ENCODE measurements at places on chromosomes 1 and 21.
A peak's percentile ranks its signal among the peaks of the same experiment; 100 is the strongest.

DNA sequence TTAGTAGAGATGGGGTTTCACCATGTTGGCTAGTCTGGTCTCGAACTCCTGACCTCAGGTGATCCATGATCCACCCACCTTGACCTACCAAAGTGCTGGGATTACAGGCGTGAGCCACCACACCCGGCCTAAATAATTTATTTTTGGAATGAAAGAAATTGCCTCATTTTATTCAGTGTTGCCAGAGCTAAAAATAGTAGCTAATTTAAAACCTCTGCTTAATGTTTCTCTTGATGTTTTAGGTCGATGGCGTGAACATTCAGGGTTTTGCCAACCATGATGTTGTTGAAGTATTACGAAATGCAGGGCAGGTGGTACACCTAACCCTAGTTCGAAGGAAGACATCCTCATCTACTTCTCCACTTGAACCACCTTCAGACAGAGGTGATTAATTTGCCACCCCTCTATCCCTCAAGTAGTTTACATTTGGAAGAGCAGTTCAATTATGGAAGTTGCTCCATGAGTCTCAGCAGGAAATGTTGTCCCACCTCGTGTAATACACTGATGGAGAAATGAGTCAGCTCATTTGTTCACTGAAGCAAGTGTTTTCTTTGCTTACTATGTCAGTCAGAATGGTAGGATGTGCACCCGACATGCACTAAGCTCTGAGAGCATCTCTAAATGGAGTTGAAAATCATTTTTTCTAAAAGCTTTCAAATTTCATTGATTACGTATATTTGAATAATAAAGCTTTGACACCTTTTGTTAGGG is 54.9 kb downstream of the PATJ start:
- DNase-seq: no peak

DNA sequence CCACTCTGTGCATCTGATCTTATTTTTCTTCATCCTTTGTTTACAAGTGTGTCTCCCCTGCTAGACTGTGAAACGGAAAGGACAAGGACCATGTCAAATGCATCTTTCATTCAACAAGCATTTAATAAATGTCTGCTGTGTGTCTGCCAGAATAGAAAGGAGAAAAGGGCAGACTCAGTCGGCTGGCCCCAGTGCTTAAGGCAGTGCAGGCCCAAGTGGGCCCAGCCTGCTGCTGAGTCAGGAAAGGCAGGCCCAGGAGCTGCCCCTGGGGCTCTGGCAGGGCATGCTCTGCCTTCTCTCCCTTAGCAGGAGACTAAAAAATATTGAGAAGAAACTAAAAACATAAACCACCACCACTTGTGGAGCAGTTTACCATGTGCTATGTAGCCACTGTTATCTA is 38.1 kb downstream of the PLEKHA6 start:
- no peak for DNase-seq

DNA sequence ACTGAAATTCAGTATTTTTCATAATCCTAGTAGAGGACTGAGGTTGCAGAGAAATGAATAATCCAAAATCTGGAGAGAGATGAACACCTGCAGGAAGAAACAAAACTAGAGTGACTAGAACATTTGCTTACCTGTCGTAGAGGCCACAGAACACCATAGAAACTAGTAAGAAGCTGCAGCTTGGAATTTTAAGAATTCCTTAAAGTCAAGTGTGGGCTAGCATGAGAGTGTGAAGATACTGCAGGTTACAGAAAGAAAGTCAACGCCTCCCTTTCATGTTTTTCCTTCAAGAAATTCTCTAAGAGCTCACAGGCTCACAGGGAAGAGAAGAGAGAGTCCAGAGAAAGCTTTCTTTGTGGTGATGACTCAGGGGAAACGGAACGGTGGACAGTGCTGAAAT is 633.7 kb downstream of the LRRIQ3 start:
- DNase-seq: no peak

GRCh38 chr1:103373991-103374390 is 151.5 kb upstream of the RNPC3 start:
- DNase-seq: no peak

- no peak for DNase-seq
Measured at GRCh38 chr1:94636624-94637023, 95.1 kb upstream of the F3 start.

DNA sequence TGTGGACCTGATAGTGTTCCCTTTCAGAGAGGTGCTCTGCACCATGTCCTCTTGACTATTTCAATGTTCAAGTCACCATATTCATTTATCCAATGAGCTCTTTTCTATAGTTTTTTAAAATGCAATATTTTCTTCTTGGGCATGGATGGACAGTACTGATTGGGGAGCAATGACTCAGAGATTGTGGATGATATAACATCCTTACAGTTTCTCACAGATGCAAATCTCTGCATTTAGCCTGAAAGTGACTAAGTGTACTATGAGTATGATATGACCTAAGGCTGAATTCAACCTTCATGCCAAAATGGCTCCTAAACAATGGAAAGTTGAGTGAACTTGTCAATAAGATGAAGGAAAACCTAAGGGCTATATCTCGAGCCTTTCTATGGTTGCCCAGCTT is 36.5 kb downstream of the C4BPA start:
- DNase-seq: no peak

GRCh38 chr1:84797603-84798002 is 95.4 kb downstream of the LPAR3 start:
- DNase-seq: no peak

- DNase-seq: no peak
Measured at GRCh38 chr21:41548781-41549180, 40.8 kb upstream of the TMPRSS2 start.

DNA sequence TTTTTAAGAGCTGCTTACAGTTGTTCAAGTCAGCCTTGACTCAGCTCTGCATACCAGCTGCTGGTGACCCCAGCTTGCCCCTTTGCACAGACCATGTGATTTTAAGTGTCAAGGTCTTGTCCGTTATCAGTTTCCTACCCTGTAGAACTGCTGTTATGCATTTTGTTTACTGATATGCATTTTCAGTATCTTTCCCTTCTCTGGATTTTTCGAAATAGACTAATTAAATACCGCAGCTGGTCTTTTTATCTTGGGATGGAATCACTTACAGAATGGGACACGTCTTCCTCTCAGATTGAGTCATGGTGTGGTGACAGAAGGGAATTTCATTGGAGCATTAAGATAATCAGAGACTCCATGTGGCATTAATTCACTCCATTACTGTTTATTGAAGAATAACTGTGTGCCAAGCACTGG is 145.6 kb downstream of the FMN2 start:
- no peak for DNase-seq

DNA sequence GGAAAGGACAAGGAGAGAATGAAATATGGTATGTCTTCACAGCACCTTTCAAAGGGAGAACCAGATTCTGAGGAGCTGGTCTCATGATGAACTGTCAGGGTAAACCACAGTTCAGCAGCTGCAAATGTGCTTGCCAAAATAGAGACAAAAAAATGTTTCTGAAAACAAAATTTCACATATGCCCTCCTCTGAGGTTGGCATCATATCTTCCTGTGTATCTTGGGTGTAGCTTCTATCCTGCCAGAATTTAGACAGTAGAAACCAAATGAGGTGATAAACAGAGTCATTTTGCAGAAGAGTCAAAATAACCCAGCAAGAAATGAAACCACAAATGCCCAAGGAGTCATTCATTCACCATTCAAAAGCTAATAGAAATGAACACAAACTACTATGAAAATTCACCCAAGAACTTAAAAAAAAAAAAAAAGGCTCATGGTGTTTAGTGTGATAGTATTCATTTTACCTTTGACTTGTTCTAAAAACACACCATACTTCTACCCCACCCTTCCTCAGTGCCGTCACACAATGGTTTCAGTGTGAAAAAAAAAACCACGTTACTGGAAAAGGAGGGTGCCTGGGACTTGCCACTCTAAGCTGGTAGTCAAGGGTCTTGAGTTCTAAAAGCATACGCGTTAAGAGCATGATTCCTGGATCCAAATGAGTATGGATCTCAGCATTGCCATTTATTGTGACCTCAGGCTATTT is 18.5 kb downstream of the SELL start:
- DNase-seq: no peak

GRCh38 chr1:230495076-230495475 is 68.9 kb upstream of the PGBD5 start:
- peak; percentile 3 for DNase-seq

DNA sequence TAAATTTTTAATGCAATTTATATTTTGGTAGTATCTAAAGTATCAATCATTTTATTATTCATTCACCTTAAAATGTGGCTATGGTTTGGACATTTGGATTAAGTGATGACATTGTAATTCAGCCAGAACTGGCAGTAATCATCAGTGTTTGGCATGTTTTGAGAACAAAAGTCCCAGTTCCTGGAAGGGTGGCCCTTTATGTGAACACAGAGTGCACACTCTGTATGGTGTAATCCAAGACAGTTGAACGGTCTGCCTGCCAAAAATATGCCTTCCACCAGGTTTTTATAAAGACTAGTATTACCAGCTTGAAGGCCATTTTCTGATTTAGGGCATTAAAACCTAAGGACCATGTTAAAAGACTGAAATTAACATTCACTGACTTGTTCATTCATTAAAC is 448.7 kb downstream of the LTN1 start:
- DNase-seq: no peak

GRCh38 chr1:15965228-15965767 is 10.6 kb downstream of the ZBTB17 start:
- no peak for DNase-seq

GRCh38 chr1:64616039-64616438 is 128.8 kb upstream of the RAVER2 start:
- no peak for DNase-seq

DNA sequence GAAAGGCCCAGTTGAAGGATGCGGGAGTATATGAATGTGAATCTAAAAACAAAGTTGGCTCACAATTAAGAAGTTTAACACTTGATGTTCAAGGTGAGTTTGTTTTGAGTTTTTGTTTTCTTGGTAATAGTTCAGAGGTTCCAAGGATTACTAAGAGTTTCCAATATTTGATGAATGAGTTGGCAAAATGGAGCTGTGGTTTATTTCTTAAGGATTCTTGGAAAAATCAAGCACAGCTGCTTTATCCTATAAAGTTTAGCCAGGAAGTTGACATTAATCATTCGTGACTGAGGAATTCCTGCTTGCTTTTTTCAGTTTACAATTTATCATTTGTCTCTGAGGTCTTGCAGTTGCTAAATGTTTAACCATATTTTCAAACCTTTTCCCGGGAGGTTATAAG is 15.1 kb downstream of the VCAM1 start:
- DNase-seq: no peak
